ENCODE measurements at places on chromosomes 6 and 20. TPM values are rescaled to one million over a fixed set of nuclear protein-coding genes. Genes with fewer than 3 reads are reported as not detected.

GRCh38 chr20:46001498-46001897 is 7.2 kb upstream of the MMP9 start:
- no peak for DNase-seq
- peaks cover 19% of the 10 kb centered on the region for H3K27me3 ChIP-seq
- no peaks in the 10 kb centered on the region for H3K4me1 ChIP-seq
- H3K36me3 ChIP-seq = no peaks in the 10 kb centered on the region
- no peak overlapping the region for H3K4me3 ChIP-seq
- no peak overlapping the region for H3K27ac ChIP-seq

The JAG1 gene
- total RNA-seq = 15.7 TPM

GRCh38 chr6:106363401-106364138 is 3.1 kb downstream of the CRYBG1 start:
- H3K27me3 ChIP-seq = peaks cover 29% of the 10 kb centered on the region
- H3K4me3 ChIP-seq = no peak overlapping the region
- no peaks in the 10 kb centered on the region for H3K4me1 ChIP-seq
- H3K36me3 ChIP-seq = no peaks in the 10 kb centered on the region
- H3K27ac ChIP-seq = no peak overlapping the region

The VGLL2 gene
- not detected for total RNA-seq

- H3K4me1 ChIP-seq = no peaks in the 10 kb centered on the region
- H3K36me3 ChIP-seq = no peaks in the 10 kb centered on the region
- DNase-seq = no peak
- no peak overlapping the region for H3K4me3 ChIP-seq
- no peaks in the 10 kb centered on the region for H3K27me3 ChIP-seq
These were observed 402.5 kb downstream of the RFPL4B start for GRCh38 chr6:112749673-112750072.

DNA sequence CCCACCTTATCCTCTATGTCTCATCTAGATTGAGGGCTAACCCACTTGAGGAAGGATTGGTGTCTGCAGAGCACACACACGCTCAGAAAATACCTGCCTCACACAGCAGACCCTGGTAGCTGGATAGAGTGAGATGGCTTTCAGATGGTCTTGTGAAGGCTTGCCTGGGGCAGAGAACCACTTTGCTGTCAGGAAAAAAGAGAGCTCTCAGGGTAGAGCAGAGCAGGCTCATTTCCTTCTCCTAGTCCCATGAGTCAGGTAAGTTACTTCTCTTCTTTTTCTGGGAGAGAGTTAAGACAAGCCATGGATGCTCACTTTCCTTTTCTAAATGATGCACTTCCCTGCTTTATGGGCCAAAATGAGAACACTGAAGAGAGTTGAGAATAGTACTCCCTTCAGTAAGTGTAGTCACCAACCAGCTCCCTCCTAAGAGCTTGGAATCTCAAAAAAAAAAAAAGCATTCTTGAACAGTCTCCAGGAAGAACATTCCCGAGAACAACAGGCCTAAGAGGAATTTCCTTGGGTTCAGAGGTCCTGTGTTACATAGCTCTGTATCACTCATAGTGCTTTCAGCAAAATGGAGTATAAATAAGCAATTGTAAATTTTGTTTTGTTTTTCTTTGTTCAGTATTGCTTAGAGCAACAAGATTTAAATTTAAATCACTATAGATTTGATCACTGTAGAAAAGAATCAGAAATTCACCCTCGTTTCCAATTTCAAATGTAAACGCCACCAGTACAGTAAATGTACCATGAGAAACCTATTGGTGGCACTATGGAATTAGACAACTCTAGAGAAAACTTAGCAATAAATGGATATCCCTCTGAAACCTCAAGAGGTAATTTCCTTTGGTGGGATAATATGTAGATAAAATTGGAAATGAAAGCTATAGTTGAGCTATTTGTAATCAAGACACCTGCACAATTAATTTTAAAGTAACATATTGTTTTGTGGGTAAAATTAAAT is 530.3 kb downstream of the RFPL4B start:
- peaks cover 6% of the 10 kb centered on the region for H3K4me1 ChIP-seq
- no peaks in the 10 kb centered on the region for H3K36me3 ChIP-seq
- no peaks in the 10 kb centered on the region for H3K27me3 ChIP-seq
- no peak overlapping the region for H3K27ac ChIP-seq
- DNase-seq = no peak

DNA sequence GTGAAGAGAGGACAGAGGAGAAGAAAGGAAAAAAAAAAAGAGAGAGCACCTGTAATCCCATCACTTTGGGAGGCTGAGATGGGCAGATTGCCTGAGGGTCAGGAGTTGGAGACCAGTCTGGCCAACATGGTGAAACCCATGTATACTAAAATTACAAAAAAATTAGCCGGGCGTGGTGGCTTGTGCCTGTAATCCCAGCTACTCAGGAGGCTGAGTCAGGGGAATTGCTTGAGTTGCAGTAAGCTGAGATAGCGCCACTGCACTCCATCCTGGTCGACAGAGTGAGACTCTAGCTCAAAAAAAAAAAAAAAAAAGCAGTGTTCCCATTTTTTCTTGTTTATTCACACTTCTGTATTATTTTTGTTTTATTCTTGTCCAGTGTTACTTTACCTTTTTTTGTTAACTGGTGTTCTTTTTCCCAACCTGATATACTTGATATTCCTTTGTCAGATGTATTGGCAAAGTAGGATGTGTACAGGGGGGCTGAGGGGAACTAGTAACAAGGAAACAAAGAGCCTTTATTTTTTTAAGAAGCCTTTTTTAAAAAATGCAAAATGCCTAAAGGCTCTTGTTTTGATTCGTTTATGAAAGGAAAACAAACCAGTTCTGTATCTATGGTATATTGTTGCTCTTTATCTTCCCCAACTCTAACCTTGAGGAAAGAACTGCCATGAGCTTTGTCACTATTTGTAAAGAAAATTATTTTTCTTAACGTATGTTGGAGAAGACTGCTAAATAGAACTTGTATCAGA is 22.3 kb downstream of the COL19A1 start:
- no peaks in the 10 kb centered on the region for H3K36me3 ChIP-seq
- H3K27ac ChIP-seq = no peak overlapping the region
- no peaks in the 10 kb centered on the region for H3K27me3 ChIP-seq
- H3K4me3 ChIP-seq = no peak overlapping the region

DNA sequence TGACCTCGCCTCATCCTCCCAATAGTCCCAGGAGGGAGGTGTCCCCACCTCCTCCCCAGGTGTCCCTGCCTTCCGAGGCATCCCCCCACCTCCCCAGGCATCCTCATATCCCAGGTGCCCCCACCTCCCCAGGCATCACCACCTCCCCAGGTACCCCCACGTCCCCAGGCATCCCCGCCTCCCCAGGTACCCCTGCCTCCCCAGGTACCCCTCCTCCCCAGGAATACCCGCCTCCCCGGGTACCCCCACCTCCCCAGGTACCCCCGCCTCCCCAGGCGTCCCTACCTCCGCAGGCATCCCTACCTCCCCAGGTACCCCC is 198.9 kb downstream of the SYNDIG1 start:
- DNase-seq = no peak
- H3K4me1 ChIP-seq = no peaks in the 10 kb centered on the region
- no peak overlapping the region for H3K4me3 ChIP-seq
- H3K27me3 ChIP-seq = no peaks in the 10 kb centered on the region
- H3K36me3 ChIP-seq = no peaks in the 10 kb centered on the region

- no peak for DNase-seq
- H3K27ac ChIP-seq = no peak overlapping the region
These were observed 111.9 kb downstream of the ARMC2 start for GRCh38 chr6:108959972-108960582.

DNA sequence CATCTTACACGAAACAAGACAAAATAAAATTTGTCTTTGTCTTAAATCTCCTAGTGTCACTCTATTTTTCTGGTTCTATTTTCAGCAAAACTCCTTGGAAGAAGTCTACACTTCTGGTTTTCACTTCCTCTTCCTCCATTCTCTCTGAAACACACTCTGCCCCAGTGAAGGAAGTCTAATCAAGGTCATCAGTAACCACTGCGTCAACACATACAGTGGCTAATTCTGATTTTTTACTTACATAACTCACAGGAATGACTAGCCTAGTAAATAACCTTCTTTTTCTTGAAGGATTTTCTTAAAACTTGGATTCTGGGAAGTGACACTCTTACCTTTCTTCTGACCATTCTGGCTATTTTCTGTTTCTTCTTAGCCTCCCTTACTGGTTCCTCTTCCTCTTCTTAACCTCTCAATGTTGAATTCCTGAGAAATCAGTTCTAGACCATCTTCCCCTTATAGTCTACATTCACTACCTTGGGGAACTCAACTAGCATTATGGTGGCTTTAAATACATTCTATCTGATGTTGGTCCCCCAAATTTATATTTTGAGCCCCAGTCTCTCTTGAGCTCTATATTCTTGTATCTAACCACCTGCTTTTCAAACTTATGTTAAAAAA is 37.5 kb downstream of the AIG1 start:
- no peaks in the 10 kb centered on the region for H3K4me1 ChIP-seq
- H3K36me3 ChIP-seq = no peaks in the 10 kb centered on the region
- DNase-seq = no peak
- H3K27ac ChIP-seq = no peak overlapping the region

DNA sequence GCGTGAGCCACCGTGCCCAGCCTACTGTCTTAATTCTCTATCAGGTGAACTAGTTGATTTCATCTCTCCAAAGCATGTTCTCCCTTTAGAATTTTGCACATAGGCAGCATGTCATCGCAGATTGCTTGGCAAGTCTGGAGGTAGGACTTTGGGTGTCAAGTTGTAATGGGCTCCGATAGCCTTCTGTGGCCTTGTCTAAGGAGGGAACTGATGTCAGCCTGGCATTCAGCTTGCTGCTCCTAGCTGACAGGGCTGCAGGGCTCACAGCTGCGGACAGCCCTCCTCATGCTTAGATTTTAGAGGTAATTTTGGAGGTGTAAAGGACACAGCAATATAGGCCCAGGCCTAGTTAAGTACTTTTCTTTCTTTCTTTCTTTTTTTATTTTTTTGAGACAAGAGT is 11.3 kb downstream of the CHMP4B start:
- no peak for DNase-seq
- H3K4me3 ChIP-seq = no peak overlapping the region
- peaks cover 48% of the 10 kb centered on the region for H3K4me1 ChIP-seq
- no peak overlapping the region for H3K27ac ChIP-seq
- no peaks in the 10 kb centered on the region for H3K36me3 ChIP-seq

GRCh38 chr20:43958626-43959025 is 44.0 kb downstream of the TOX2 start:
- H3K27ac ChIP-seq = no peak overlapping the region
- H3K27me3 ChIP-seq = no peaks in the 10 kb centered on the region
- no peak for DNase-seq
- H3K36me3 ChIP-seq = no peaks in the 10 kb centered on the region
- H3K4me3 ChIP-seq = no peak overlapping the region

The DNAH8 gene
- total RNA-seq = not detected

The MCCD1 gene
- total RNA-seq = not detected

The SLC17A3 gene
- total RNA-seq = 0.97 TPM

DNA sequence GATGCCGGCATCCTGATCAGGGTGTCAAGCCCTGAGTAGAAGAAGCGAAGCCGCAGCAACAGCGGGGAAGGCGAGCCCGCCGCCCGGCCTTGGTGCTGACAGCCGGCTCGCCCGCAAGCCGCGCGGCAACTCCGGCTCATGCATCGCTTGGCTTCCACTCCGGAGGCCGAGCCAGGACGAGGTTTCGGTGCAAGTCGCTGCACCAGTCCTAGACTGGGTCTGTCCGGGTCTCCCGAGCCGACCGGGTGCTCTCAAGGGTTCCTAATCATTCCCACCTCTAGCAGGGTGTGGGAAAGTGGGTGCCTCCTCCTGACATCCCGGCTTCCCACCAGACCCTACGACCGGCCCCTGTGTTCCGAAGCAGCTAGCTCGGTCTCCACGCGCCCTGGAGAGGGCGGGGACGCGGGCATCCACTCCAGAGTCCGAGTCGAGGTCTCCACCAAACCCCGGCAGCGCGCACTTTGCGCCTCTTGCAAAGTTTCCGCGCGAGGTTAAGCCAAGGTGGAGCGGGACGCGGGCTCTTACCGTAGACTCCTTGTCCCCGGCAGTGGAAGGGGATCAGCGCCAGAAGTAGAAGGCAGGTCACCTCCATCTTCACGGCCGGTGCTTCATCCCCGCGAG is 1.4 kb downstream of the MDGA1 start:
- H3K36me3 ChIP-seq = no peaks in the 10 kb centered on the region
- no peak overlapping the region for H3K27ac ChIP-seq
- peak; percentile 47 for DNase-seq
- peak overlapping the region; percentile 87 for H3K4me3 ChIP-seq
- no peaks in the 10 kb centered on the region for H3K27me3 ChIP-seq

- H3K27ac ChIP-seq = no peak overlapping the region
- H3K4me1 ChIP-seq = no peaks in the 10 kb centered on the region
- H3K36me3 ChIP-seq = no peaks in the 10 kb centered on the region
- H3K27me3 ChIP-seq = no peaks in the 10 kb centered on the region
- no peak overlapping the region for H3K4me3 ChIP-seq
- no peak for DNase-seq
These were observed 784.2 kb downstream of the KIF16B start for GRCh38 chr20:15789079-15789478.

DNA sequence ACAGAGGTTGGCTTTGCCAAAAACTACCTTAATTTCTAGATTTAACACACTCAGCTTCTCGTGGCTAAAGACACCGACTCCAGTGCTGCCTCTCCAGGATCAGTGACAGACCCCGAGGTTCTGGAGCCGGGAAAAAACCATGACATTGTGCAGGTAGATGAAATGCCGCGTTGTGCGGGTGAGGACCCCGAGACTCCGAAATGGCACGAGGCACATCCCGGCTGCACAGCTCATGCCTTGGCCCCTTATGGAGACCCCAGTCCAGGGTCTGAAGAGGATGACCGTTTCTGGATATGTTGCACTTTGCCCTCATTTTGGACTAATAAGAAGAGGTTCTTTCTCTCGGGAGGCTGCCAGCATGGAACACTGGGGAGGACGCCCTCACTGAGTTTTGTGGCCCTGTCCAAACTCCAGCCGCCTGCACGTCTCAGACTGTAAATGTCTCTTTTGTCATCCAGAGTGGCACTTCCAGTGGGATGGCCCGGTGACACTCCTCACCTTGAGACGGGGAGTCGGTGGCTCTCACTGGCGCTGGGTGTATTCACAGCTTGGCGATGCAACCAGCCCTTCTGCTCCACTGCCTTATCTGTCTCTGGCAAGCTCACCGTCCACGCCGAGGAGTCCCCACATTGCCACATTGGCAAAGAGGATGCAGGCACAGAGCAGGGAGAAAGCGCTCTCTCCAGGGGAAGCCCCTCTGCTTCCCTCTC is 245.2 kb downstream of the SMOC2 start:
- no peaks in the 10 kb centered on the region for H3K36me3 ChIP-seq
- no peak for DNase-seq
- no peaks in the 10 kb centered on the region for H3K4me1 ChIP-seq
- H3K4me3 ChIP-seq = no peak overlapping the region
- no peak overlapping the region for H3K27ac ChIP-seq

The BPI gene
- total RNA-seq = 0.15 TPM

DNA sequence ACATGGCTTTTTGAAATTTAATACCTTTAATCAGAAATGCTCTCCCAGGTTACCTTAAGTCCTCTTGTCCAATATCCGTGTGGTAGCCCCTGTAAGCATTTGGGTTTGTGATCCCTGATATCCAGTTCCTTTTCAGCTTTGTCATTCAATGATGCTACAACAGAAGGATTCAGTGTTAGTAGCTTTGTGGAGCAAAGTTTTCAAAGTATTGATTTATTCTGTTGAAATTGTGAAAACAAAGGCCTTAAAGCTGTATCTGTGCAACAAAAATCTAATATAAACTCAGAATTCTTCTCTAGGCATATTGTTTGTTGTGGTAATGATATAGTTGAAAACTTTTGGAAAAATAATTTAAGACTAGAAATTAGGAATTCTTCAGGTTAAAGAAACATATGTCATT is 91.9 kb downstream of the ADGRB3 start:
- no peaks in the 10 kb centered on the region for H3K4me1 ChIP-seq
- H3K27ac ChIP-seq = no peak overlapping the region
- H3K4me3 ChIP-seq = no peak overlapping the region
- no peaks in the 10 kb centered on the region for H3K27me3 ChIP-seq
- DNase-seq = no peak

The HDGFL1 gene
- total RNA-seq = not detected
